ENCODE measurements at places on chromosomes 3 and 15. TPM values are rescaled to one million over a fixed set of nuclear protein-coding genes. Genes with fewer than 3 reads are reported as not detected.

- DNase-seq = no peak
- no peaks in the 10 kb centered on the region for H3K4me1 ChIP-seq
- no peak overlapping the region for H3K27ac ChIP-seq
These were observed 48.3 kb upstream of the ACP3 start for GRCh38 chr3:132268956-132269355.

GRCh38 chr3:54783611-54784010 is 144.2 kb downstream of the LRTM1 start:
- H3K27ac ChIP-seq = no peak overlapping the region
- no peak overlapping the region for H3K4me3 ChIP-seq
- no peaks in the 10 kb centered on the region for H3K27me3 ChIP-seq
- H3K4me1 ChIP-seq = no peaks in the 10 kb centered on the region
- no peaks in the 10 kb centered on the region for H3K36me3 ChIP-seq

DNA sequence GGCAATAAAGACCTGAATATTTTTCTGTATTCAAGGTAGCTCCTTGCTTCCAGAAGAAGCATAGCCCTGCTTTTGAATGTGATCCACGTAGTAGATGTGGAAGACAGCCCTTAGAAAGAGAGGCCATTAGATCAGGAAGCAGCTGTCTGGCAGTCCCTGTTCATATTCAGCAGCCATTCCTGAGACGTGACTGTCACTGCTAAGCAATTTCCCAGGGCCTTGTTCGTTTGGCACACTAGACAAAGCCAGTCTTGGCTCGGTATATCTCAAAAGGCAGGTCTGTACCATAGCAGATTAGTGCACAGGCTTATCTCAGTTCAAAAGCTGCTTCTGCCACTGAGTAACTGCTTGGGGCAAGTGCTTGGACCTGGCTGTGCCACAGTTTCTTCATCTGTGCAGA is 287.8 kb upstream of the MCTP2 start:
- no peak for DNase-seq
- no peak overlapping the region for H3K27ac ChIP-seq
- peaks cover 2% of the 10 kb centered on the region for H3K4me1 ChIP-seq

- no peak overlapping the region for H3K27ac ChIP-seq
- H3K36me3 ChIP-seq = no peaks in the 10 kb centered on the region
- no peaks in the 10 kb centered on the region for H3K4me1 ChIP-seq
- H3K27me3 ChIP-seq = no peaks in the 10 kb centered on the region
- H3K4me3 ChIP-seq = no peak overlapping the region
- DNase-seq = no peak
These were observed 54.4 kb upstream of the P2RY1 start for GRCh38 chr3:152780553-152780952.

GRCh38 chr3:152466784-152467183 is 198.1 kb downstream of the MBNL1 start:
- peaks cover 9% of the 10 kb centered on the region for H3K4me1 ChIP-seq
- no peaks in the 10 kb centered on the region for H3K36me3 ChIP-seq
- no peak overlapping the region for H3K4me3 ChIP-seq

DNA sequence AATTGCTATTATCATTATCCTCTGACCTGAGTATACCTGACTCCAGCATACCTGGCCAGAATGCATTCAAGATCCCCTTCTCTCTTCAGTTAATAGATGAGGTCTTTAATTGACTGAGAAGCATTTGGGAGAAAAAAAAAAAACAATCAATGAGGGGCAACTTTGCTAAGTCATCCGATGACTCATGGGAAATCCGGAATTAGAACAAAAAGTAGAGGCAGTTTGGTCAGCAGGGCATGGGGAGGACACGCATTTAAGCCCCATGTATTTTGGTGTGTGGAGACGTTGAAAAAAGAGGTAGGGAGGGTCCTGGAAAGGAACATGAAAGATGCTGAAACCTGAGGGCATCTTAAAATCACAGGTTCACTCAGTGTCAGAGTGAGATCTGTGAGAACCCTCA is 256.2 kb downstream of the RORA start:
- peaks cover 25% of the 10 kb centered on the region for H3K27me3 ChIP-seq
- H3K36me3 ChIP-seq = peaks cover 2% of the 10 kb centered on the region
- peaks cover 4% of the 10 kb centered on the region for H3K4me1 ChIP-seq
- no peak for DNase-seq
- no peak overlapping the region for H3K27ac ChIP-seq
- H3K4me3 ChIP-seq = no peak overlapping the region

DNA sequence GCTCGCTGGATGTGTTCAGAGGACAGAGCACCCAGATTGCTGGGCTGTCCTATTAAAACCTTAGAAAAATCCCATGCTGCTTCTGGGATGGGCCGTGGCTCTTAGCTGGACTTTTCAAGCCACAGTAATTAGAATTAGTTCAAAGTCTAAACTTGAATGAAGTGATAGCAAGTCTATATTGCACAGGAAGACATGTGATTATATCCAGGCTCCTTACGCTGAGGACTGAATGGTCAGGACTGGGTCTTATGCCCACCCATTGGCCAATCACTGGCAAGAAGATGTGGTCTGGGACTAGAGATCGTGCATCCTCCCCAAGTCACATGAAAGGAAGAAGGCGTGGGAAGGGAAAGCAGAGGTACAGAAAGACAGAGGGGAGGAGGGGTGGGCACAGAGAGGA is 227.6 kb downstream of the FAM43A start:
- H3K36me3 ChIP-seq = no peaks in the 10 kb centered on the region
- H3K4me1 ChIP-seq = no peaks in the 10 kb centered on the region
- no peak overlapping the region for H3K4me3 ChIP-seq
- H3K27me3 ChIP-seq = peaks cover 40% of the 10 kb centered on the region
- DNase-seq = no peak
- H3K27ac ChIP-seq = no peak overlapping the region

- H3K27me3 ChIP-seq = no peaks in the 10 kb centered on the region
- H3K4me3 ChIP-seq = no peak overlapping the region
- no peak overlapping the region for H3K27ac ChIP-seq
- no peak for DNase-seq
These were observed 119.0 kb downstream of the XXYLT1 start for GRCh38 chr3:195151866-195152541.

- no peaks in the 10 kb centered on the region for H3K27me3 ChIP-seq
- H3K36me3 ChIP-seq = no peaks in the 10 kb centered on the region
- H3K27ac ChIP-seq = no peak overlapping the region
- DNase-seq = no peak
- no peaks in the 10 kb centered on the region for H3K4me1 ChIP-seq
- no peak overlapping the region for H3K4me3 ChIP-seq
These were observed 406.9 kb downstream of the NR2F2 start for GRCh38 chr15:96737408-96737807.

DNA sequence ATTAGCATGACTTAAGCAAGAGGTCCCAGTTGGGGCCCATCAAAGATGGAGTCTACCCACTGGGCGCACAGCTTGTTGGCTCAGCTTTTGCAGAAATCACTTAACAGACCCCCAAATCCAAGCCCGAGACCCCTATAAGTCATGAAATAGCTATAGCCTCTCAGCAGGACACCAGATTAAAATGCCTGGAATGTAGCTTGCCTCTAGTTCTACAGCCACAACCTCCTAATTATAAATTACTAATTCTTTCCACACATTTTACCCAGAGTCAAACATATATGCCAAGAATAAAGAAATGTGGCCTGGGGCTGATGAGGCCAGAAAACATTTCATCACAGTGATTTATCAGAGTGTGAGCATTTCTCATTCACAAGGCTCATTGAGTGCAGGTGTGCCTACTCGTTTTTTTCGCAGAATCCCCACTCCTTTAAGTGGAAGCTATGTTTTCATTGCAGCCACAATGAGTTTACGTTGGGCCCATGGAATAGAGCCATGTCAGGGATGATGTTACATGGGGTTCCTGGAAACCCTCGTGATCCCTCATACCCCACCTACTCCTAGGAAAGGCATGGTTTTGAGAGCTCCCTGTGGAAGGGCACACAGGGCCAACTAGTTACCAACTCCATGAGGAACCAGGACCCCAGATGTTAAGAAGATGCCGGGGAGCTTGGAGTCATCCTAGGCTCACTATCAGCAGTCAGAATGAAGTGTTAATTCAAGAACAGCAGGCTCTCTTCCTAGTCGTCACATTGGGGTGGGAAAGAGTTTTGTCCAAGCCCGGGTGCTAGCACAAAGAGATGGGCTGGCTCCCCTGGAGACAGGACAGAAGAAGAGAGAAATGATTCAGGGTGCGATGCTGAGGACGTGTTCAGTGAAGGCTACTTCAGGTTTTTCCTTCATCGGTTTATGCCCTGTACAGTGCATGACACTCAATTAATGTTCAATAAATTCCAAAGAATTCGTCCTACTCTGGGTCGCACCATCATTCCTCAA is 90.2 kb upstream of the ABHD17C start:
- no peak overlapping the region for H3K27ac ChIP-seq
- no peak overlapping the region for H3K4me3 ChIP-seq
- H3K4me1 ChIP-seq = no peaks in the 10 kb centered on the region
- no peaks in the 10 kb centered on the region for H3K36me3 ChIP-seq
- peaks cover 42% of the 10 kb centered on the region for H3K27me3 ChIP-seq

SAMD7 gene
- not detected for total RNA-seq

MRAS gene
- 0.13 TPM for total RNA-seq

GOLGA6D gene
- not detected for total RNA-seq

Measured in T-helper 17 cell (primary cell).